AG09309 (cell line): ENCODE measurements at places on chromosomes 11 and 22.

DNA sequence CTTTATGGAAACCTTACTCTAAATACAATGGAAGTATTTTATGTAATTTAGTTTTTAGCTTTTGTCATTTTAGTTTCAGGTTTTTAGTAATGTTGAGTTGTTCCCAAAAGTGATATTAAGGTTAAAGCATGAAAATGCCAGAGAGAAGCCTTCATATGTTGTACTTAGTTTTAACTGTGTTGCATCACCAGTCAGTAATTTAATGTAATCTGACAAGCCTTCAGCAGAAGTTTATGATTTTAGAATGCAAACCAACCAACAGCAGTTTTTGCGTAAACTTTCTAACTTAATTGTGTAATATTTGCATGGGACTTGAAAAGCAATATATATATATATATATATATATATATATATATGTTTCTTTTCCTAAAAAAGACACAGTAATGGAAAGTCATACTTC, 110.6 kb downstream of the MSANTD4 start:
- no peak for DNase-seq

DNA sequence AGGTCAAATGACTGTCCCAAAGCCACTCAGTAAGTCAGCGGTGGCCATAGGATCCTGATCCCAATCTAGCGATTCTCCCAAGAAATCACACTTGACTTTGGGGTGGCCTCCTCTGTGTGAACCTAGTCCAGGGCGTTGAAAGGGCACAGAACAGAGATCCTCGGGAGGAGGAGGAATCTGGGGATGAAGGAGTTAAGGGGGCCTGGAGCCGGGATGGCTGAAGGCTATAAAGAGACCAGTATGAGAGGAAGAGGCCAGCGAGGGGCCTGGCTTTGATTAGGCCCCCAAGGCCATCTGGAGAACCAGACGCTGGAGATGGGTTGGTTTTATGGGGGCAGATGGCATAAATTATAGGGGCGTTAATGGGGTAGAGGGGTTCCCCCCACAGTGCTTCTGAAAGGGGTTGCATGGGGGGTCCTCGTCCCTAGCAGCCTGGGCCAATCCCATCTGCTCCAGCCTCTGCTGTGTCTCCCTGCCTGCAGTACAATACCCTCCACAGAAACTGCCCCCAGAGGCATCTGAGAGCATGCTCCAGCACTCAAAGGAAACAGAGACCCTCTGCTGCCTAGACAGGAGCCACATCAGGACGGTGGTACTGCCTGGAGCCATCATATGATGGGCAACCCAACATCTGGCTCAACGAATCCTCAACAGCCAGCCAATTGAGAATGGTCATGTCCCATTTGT, 35.2 kb upstream of the TRIM29 start:
- DNase-seq = no peak

DNA sequence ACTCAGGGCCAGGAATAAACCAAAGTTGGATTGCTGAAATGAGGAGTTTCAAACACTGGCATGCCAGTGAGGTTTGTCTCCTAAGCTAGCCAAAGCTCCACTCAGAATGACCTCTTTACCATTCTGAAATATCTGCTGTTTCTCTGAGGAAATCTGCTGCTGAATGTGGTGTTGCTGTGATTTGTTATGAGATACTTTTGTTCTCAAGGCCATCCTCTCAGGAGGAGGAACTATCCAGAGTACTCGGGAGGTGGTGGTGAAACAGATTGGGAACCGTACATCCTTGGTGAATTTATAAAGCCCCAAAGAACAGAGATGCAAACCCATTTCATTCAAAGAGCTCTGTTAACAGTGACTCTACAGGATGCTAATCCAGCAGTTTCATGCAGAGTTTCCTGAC, 50.5 kb downstream of the BDNF start:
- no peak for DNase-seq

DNA sequence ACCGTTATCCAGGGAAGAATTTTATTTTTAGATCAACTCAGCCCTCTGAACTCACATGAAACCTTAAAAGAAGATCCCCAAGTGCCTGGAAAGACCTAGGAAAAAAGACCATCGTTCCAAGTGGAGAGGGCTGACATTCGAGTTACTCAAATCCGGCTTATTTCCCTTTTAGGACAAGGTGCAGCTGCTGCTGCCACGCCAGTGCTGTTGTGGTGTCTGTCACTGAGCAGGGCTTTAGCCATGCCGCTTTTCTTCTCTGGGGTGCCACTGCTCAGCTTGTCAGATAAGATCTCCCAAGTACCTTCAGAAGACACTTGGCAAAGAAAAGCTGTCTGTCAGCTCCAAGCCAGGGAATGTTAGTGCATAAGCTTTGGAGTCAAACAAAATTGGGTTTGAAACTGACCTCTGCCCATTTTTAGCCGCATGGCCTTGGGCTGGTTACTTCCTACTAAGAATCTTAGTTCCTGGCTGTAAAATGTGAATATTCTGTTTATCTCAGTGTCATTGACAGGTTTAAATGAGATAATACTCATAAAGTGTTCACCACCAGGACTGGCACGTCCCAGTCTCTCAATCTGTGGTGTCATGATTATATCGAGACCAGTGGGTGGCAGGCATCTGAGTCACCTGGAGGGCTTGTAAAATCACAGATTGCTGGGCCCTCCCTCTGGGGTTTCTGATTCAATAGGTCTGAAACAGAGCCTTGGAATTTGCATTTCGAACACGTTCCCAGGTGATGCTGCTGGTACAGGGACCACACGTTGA, 117.5 kb downstream of the PKNOX2 start:
- no peak for DNase-seq

- no peak for DNase-seq
Measured at GRCh38 chr11:721741-722345, 15.8 kb downstream of the EPS8L2 start.
